ENCODE measurements at places on chromosomes 3 and 15. TPM values are rescaled to one million over a fixed set of nuclear protein-coding genes. Genes with fewer than 3 reads are reported as not detected.

DNA sequence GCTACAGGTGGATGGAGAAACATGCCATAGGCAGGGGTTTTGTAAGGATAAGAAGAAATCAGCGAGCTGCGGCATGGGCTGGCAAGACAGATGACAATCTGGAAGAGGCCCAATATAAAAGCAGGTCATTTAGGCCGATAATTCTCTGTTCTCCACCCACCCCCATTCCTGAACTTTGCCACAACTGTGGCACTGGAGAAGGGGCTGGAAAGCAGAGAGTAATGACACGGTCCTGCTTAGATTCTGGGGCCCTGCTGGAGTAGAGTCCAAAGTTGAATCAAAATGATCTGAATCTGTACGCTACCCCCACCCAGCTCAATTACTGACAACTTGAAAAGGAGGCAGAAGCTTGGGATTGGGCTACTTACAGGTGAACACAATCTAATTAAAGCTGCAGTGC, 18.4 kb upstream of the BUB1B start:
- DNase-seq, result no peak

GRCh38 chr3:13346481-13347389, 73.4 kb downstream of the NUP210 start:
- no peak for DNase-seq

GRCh38 chr3:110732420-110732819, 339.2 kb upstream of the NECTIN3 start:
- no peak for DNase-seq

- DNase-seq, result no peak
These were observed 319.8 kb upstream of the UMPS start for GRCh38 chr3:124410471-124410870.

DNA sequence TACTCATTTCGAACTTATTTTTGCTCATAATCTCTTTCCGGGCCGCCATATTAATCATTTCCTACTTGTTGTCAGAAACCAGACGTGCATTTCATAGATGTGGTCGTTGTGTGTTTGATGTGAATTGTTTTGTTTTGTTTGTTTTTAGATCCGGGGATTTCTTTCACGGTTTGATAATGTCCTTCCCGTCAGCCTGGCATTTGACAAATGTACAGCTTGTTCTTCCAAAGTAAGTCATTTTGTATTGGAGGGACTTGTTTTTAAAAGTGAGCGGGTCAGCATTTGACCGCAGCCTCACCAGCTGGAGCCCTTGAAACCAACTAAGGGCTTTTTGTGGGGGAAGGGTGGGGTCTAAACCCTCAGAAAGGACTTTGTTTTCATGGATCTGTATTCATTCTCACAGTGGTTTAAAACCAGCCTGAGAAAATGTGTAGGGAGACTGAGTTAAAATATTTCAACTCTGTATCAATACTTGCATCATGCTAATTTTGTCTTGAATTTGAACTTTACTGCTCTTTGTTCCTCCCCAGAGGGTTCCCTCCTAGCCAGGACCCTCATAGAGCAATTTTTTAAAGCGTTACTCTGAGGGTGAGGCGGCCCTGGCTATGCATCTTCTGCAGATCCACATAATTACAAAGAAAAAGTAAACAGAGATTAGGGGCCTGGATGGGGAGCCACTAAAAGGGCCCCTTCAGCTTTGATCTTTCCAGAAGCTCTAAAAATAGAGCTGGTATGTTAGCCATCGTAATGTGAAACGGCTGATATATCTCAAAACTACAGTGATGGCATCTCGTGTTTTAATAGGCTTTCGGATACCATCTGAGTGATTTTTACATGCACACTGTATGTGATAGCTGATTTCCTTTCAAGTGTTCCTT, 107.9 kb downstream of the ATG7 start:
- no peak for DNase-seq

DNA sequence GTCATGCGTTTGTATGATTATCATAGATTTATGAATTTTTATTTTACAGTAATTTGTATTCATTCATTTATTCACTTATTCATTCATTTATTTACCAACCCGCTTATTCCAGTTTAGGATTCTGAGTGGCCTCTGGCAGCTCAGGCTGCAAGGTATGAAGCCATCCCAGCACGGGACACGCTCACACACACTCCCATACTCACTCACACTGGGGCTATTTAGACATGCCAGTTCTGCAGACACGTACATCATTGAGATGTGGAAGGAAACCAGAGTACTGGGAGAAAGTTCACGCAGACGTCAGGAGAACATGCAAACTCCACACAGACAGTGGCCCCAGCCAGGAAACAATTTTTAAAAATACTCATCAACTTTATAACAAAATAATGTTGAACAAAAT, 5.1 kb downstream of the CDIN1 start:
- DNase-seq, result no peak

ADAMTSL3 gene
- total RNA-seq, result not detected

DNA sequence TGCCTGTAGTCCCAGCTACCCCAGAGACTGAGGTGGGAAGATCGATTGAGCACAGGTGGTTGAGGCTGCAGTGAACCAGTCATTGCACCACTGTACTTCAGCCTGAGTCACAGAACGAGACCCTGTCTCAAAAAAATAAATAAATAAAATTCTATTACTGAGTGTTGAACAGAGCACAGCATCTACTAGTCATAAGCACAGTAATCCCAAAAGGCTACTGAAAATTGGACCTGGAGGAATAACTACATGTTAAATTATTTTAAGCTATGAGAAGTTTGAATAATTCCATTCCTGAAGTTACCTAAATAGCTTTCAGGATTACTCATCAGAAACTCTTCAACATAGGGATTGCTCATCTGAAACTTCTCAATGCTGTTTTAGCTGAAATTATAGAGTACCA, 43.4 kb downstream of the ARMC8 start:
- DNase-seq, result no peak

KLHL6 gene
- total RNA-seq, result 0.11 TPM

- DNase-seq, result no peak
These were observed 72.6 kb upstream of the CTXND1 start for GRCh38 chr15:80324545-80325080.

UBE2E1 gene
- total RNA-seq, result 86.2 TPM

DNA sequence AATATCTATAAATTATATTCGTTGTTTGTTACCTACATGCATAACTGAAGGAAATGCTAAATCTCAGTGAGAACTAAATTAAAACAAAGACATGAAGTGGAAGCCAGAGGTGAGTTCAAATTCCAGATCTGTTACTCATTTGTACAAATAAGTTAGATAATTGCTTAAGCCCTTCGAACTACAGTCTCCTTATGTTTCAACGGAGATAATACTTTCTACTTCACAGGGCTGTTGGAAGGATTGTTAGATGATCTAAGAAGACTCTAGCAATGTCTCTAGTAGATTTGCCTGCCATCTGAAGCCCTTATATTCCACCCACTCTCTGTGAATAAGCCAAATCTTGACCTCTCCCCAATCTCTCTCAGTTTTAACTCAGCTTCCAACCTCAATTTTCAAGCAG, 125.8 kb downstream of the P2RY1 start:
- DNase-seq, result no peak

SAMD7 gene
- total RNA-seq, result not detected

HHLA2 gene
- total RNA-seq, result not detected

MME gene
- total RNA-seq, result 0.52 TPM

SERPINI1 gene
- 1.0 TPM for total RNA-seq
